Bone marrow (tissue), 2 donors: ENCODE measurements at places on chromosomes 4 and X.

DNA sequence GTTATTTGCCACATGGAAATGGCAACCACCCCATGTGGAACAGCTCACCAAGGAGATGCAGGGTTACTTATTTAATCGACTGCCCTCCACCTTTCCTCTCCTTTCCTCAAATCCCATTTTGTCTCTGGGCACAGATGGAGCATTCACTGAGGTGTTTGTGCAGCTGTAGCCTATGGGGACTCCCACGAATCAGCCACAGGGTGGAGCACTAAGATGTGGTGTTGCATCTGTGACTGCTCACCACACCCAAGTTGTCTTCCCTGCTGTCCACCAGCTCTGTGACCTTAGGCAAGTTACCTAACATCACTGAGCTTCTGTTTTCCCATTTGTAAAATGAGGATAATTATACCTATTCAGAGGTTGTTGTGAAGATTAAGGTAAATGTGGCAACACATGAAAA lies 252.4 kb upstream of the CPEB2 start:
- no peak for DNase-seq

GRCh38 chr4:67083496-67083895 lies 461.8 kb downstream of the CENPC start:
- no peak for DNase-seq

GRCh38 chr4:142547974-142548373 lies 298.1 kb downstream of the INPP4B start:
- DNase-seq: no peak

- DNase-seq: no peak
Measured at GRCh38 chr4:4847011-4847410, 12.5 kb upstream of the MSX1 start.

GRCh38 chrX:68179355-68179754 lies 253.9 kb downstream of the OPHN1 start:
- DNase-seq: no peak

- no peak for DNase-seq
Measured at GRCh38 chr4:86357608-86358007, 2.2 kb downstream of the MAPK10 start.

DNA sequence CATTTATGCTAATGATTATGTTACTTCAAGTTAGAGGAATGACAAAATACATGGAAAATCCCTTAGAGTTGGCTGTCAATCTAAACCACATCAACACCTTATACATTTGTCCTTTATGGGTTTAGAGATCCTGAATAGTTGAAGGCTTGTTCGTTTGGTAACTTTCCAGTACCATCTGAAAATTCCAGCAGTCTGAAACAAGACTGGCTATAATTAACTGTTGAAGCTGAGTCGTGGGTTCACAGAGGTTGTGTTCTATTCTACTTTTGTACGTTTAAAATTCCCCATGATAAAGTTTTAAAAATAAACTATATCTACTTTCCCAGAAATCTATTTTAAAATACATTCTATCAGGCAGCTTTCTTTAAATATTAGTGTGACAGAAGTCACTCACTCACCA lies 73.0 kb downstream of the USP46 start:
- DNase-seq: no peak

GRCh38 chr4:142447009-142447408 lies 399.1 kb downstream of the INPP4B start:
- no peak for DNase-seq

- peak; percentile 78 for DNase-seq
Measured at GRCh38 chr4:87975466-87975865, at the start of gene SPP1. SPP1 (plus strand) TSS chr4:87975714; CDS start chr4:87976896, 1,182 bp downstream.

DNA sequence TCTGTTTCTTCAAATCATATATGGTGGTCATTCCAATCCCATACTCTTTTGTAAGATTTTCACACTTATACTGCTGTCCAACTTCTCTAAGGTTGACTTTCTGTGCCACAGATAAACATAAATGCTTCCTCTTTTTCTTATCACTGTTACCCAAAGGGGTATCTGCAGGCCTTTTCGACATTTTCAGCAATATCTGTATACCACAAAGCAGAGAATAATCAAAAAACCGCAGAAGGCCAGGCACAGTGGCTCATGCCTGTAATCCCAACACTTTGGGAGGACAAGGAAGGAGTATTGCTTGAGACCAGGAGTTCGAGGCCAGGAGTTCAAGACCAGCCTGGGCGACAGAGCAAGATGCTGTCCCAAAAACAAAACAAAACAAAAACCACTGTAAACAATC lies 3.1 kb upstream of the RFC1 start:
- DNase-seq: no peak

DNA sequence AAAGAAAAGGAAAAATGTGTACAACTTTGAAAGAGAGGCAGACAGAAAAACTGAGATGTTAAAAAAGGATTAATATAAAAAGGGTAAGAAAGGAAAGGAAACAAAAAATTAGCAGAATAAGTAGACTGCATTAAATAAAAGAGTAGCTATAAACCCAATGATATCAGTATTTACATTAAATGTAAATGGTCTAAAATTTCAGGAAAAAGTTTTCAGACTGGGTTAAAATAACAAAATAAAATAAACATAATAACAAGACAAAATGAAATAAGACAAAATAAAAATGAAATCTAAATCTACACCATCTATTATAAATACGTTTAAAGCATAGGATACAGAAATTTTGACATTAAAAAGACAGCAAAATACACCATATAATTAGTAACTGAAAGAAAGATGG lies 199.0 kb downstream of the HTR2C start:
- no peak for DNase-seq

- peak; percentile 42 for DNase-seq
Measured at GRCh38 chr4:68271851-68272357, 26.4 kb upstream of the TMPRSS11B start.

GRCh38 chr4:80926891-80927290 lies 103.6 kb upstream of the BMP3 start:
- DNase-seq: no peak

DNA sequence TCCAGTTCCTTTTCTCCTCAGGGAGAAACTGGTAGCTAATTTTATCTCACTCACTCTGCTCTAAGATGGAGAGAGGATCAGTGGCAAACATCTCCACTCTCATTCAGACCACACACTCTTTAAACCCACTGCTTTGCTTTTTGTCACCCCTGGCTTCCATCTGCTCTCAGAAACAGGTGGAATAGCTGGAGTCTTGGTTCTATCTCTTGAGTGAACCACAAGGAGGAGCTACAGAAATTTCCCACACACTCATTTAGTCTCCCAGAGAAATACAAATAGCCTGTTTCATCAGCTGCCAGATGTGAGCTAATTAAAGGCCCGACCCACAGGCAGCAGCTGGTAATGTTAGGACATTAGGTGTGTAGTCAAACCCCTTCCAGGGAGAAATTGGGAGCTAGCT lies 96.6 kb downstream of the STPG2 start:
- no peak for DNase-seq

GRCh38 chr4:11715753-11716521 lies 287.2 kb upstream of the HS3ST1 start:
- no peak for DNase-seq

DNA sequence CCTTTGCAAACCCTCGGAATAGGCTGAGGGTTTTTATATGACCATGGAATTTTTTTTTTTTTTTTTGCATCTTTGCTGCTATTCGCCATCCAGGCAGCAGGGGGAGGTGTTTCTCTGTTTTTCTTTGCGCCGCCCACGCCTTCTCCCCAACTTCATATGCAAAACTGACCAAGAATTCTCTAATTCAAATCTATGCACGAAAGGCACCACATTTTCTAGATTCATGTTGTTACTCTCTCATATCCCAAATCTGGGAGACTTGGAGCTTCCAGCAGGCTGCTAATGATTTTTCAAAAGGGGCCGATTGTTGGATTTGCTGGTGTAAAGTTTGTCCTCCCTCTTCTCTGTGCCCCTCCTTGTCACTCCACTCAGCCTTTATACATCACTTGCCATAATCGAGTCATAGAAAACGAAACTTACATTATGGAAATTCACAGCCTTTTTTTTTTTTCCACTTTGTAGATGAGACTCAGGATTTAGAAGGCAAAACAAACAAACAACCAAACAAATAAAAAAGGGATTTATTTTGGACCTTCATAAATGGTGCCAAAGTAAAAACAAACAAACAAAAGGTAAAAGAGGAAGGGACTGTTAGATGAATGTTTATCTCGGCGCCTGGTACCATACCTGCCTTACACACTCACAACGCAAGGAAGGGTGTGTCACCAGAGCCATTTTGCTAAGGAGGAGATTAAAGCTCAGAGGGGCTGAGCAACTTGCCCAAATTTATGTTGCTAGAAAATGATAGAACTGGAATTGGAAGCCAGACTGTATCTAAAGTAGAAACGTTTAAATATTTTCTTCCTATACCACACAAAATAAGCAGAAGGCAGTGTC lies 29.3 kb upstream of the BOD1L1 start:
- peak; percentile 11 for DNase-seq

- DNase-seq: no peak
Measured at GRCh38 chr4:54843106-54843505, 185.3 kb downstream of the KIT start.

- no peak for DNase-seq
Measured at GRCh38 chrX:44675362-44676024, 132.8 kb upstream of the FUNDC1 start.

DNA sequence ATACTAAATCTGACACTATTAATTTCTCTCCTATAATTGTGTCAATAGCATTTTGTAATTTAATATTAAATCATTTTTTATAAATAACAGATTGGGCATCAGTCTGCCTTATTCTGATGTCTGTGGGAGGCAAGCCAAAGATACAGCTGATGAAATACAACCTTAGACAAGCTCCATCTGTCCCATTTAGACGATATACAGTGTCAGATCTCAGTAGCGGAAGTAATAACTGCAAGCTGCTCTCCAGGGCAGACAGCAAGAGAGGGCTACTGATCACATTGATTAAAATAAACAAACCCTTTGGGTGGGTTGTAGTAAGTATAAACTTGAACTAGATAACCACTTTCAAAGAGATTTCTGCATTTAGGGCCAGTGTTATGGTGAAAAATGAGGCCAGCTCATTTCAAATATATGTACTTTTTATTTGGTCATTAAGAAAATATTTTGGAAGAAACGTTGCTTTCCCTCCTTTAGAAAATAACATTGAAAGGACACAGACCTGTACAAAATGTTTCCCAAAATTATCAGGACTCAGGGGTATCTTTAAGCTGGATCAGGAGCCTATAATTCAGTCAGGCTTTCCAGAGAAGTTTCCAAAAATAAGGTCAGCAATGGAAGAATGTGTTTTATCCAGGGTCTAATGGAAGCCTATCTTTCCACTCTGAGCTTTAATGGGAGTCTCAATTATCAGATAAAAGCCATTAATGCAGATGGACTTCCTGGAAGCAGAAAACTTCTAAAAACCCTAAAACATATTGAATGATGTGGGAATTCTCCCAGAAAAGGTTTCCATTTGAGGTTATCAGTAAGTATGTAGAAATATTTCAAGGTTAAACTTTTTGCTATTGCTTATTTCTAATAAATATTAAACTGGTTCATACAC lies 1028.8 kb upstream of the IGFBP7 start:
- no peak for DNase-seq

DNA sequence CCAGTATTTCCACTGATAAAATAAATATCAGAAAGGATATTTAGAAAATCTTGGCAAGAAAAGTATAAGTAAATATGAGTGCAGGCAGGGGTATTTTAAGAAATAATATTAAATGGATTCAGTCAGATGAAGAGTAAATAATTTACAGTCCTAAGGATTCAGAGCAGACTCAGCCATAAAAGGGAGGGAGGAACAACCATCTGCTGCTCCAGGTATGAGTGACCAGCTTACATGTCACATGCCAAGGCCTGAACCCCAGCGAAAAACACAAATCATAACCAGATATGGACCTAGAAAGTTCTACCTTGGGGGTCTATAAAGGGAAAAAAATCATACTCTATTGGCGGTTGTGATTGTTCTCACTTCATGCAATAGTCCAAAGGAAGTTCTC lies 166.8 kb downstream of the COL4A6 start:
- DNase-seq: no peak

DNA sequence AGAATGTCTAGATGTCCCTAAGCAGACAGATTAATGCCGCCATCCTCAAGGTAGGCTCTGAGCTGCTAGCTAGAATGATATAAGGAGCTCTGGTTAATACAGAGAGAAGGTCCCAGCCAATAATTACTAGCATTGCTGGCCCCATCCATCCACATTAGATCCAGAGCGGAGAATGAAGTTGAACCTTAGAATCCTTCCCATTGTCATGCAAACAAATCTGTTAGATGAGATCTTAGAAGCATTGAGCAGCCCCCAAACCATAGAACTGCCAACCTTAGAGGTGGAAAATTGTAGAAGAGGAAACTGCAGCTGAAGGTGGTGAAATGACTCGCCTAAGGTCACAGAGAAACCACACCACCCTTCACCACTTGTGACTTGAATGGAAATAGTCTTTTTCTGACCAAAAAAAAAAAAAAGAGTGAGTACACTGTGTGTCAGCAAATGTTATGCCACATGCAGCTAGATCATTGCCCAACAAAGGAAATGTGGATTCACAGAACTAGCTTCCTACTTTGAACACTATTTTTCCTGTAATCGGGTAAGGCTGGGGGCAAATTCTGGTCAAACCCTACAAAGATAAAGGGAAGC lies 162.1 kb downstream of the SMIM20 start:
- no peak for DNase-seq

DNA sequence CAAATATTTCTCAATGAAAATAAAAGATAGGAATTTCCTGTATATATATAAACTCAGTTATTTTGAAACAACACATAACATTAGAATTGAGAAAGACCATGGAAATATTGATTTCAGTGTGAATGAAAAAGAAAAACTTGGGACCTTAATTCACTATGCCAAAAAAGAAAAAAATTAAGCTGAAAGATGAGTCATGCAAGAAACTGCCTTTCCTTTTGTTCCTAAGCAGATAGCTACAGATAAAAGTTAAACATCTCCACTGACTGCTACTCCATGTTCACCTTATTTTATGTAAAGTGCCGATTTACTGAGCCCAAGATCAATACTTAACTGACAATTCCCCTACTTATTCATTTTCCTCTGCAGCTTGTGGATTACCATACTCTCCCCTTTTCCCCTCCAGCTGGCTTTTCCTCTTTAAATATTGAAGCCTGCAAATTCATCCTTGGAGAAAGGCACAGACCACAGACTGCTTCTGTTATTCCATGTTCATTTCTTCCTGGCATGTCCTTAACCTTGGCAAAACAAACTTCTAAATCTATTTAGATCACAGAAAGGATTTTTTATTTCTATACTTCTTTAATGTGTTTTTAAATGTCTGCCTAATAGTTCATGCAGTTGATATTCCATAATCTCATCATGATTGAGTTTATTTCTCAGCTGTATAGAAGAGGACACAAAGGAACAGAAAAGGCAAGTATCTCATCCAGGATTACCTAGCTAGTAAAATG lies 40.5 kb upstream of the YTHDC1 start:
- no peak for DNase-seq

- DNase-seq: no peak
Measured at GRCh38 chr4:38581426-38582106, 82.4 kb upstream of the KLF3 start.

DNA sequence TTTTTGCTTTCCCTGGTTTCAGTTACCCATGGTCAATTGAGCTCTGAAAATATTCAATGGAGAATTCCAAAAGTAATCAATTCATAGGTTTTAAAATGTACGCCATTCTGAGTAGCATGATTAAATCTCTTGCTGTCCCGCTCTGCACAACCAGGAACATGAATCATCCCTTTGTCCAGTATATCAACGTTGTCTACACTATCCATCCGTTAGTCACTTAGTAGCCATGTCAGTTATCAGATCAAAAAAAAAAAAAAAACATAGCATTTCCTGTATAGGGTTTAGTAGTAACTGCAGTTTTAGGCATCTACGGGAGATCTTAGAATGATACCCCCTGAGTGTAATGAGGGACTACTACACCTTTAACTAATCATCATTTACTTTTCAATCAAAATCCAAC lies 15.1 kb downstream of the LAMP2 start:
- no peak for DNase-seq
